Esophagus muscularis mucosa (tissue), 4 donors: ENCODE measurements at places on chromosomes 1 and 21. TPM values are rescaled to one million over a fixed set of nuclear protein-coding genes. Genes with fewer than 3 reads are reported as not detected.

DNA sequence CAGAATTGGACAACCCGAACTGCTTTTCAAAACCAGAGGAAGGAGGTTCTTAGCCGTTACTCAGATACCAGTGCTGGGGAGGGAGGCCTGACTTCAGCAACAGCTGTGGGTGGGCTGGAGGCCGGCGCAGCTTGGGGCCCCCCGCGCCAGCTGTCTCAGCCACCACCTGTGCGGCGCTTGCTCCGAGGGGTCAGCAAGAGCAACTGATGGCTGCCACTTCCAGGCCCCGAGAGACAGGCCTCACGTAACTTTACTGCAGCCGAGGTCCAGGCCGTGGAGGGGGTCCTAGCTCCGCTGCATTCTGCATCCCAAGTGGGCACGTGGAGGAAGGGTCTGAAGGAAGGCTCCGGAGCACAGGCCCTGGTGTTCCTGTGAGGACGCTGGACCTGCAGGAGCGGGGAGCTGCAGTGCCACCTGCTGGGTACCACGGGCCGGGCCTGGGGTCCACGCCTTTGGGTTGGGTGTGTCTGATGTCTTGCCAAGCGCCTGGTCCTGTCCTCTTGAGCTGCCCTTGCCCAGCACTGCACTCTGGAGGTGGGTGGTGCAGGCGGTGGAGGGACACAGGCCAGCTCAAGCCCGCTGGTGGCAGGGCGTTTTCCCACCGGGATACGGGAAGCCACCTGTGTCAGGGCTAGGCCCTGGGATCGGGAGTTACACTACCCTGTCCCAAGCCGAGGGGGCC is 9.8 kb downstream of the THAP3 start:
- DNase-seq: no peak

Gene C1QA
- 184 TPM for total RNA-seq

Gene FABP3
- total RNA-seq: 23.8 TPM

Gene PGLYRP3
- total RNA-seq: not detected

DNA sequence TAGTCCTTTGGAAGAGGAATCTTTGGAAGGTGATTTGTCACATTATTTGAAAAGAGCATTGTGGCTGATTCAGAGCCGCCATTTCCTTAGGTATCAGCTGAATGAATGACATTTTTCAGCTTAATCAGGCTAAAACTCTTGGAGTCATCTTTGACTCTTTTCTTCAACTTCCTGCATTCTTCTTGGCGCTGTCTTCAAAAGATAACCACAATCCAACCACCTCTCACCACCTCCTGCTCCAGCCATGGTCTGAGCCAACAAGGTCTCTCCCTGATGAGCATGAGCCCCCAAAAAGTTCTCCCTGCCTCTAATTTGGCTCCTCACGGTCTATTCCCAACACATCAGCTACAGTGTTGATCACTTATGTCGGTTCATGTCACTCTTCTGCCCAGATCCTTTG is 297.6 kb upstream of the RUNX1 start:
- peak; percentile 37 for DNase-seq
